ENCODE measurements at places on chromosomes 4 and X.

- DNase-seq = no peak
These were observed 105.9 kb upstream of the TENM3 start for GRCh38 chr4:182137343-182137742.

- DNase-seq = no peak
These were observed 369.3 kb downstream of the FBXW7 start for GRCh38 chr4:152166567-152166966.

- DNase-seq = no peak
These were observed 66.8 kb upstream of the SH3RF1 start for GRCh38 chr4:169337510-169337909.

- DNase-seq = no peak
These were observed 139.5 kb downstream of the STIM2 start for GRCh38 chr4:27000122-27000521.

DNA sequence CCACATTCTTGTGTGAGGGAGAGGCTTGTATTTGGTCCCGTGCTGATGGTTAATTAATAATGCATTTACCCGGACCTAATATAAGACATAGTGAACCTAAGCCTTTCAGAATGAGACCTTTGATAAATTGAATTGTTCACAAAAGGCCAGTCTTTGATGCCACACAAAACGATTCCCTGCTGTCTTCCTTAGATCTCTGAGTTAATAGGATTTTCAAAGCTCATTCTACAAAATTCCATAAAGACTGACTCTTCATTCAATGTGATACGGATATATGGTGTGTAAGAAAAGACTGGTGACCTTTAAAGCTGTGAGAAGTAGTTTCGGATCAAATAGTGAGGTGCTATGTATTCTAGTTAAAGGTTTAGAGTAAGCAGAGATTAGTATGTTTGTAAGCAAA, 254.3 kb downstream of the PDHA2 start:
- no peak for DNase-seq

GRCh38 chr4:2827071-2827873, 16.4 kb upstream of the ADD1 start:
- DNase-seq = no peak

GRCh38 chr4:48752726-48753125, 27.4 kb downstream of the FRYL start:
- DNase-seq = no peak

DNA sequence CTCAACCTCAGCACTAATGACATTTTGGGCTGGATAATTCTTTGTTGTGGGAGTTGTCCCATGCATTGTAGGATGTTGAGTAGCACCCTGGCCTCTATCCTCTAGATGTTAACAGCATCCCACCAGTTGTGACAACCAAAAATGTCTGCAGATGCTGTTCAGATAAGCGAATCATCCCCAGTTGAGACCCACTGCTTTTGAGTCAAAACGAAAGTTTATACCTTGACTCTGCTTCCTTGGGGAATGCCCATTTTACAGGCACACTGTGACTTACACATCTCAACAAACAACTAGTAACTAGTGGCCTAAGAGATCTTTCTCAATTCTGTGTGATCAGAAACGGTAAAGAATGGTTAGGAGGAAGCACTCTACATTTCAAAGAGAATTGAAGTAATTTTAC, 37.0 kb downstream of the SEPSECS start:
- no peak for DNase-seq

GRCh38 chr4:140138428-140138827, 15.6 kb downstream of the MAML3 start:
- no peak for DNase-seq

DNA sequence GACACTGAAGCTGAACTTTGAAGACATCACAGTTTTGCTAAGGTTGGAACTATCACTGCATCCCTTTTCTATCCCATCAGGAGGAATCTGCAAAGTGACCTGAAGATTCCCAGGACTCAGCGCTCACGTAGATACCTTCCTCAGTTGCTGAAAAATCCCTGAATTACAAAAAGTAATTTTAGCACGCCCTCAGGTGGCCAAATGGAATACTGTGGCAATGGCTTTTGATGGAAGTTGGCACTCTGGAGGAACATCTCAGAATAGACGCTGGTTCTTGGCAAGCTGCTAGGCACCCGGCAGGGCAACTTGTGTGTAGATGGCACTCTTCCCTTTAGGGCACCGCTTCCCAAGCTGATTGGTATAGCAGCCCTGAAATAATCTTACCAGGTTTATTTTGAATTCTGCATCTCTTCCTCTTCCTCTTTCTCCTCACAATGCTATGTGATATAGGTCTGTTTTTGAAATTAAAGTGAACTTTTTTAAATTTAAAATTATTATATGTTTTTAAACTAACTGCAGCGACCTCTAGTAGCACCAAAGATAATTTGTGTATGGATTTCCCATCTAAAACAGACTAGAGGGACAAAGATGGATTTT, 16.3 kb upstream of the ESX1 start:
- no peak for DNase-seq

GRCh38 chr4:10526429-10527222, 69.4 kb upstream of the ZNF518B start:
- DNase-seq = no peak

GRCh38 chrX:21674430-21675186, 16.5 kb upstream of the KLHL34 start:
- no peak for DNase-seq

DNA sequence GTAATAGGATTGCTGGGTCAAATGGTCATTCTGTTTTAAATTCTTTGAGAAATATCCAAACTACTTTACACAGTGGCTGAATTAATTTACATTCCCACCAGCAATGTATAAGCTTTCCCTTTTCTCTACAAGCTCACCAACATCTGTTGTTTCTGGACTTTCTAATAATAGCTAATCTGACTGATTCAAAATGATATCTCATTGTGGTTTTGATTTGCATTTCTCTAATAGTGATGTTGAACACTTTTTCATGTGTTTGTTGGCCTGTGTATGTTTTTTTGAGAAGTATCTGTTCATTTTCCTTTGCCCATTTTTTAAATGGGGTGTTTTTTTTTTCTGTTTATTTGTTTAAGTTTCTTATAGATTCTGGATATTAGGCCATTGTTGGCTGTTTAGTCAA, 659.0 kb upstream of the GNPDA2 start:
- no peak for DNase-seq

- no peak for DNase-seq
These were observed 58.8 kb downstream of the FRMPD4 start for GRCh38 chrX:12197030-12197429.

DNA sequence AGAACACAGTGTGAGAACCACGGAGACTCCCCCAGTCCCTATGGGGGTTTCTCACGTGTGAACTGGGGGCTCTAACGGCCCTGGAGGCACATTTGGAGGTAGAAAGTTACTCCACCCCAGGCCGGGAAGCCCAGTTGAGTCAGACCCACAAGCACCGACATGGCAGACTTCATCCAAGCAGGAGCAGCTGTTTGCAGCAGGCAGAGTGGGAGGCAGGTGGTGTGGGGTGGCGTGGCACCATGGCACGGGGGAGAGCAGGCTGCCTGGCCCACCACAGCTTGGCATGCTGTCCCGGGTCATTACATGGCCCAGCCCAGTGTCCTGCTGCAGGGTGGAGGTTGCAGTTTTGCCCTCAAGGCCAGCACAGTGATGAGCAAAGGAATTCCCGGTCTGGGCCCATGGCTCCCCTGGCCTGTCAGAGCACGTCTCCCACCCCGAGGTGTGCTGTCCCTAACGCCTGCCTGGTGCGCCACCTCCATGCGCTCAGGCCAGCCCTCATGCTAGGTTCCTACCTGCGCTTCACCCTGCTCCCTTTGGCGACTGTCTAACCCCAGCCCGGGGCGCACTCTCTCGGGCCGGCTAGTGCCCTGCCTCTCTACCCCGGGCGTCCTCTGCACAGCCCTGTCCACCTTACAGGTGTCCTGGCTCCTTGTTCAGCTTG, 90.6 kb upstream of the AFAP1 start:
- DNase-seq = no peak

DNA sequence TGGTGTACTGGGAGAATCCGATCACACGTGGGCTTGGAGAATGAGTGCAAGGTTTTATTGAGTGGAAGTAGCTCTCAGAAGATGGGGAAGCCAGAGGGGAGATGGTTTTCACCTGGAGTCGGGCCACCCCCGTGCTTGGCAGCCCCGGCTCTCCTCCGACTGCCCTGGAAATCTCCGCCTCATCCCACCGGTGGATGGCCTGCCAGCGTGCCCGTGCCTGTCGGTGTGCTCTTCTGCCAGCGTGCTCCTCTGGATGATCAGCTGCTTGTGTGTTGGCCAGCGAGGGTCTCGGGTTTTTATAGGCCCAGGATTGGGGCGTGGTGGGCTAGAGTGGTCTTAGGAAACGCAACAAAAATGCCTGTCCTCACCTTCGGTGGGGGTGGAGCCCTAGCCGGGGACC, 368.0 kb downstream of the FAT4 start:
- no peak for DNase-seq

DNA sequence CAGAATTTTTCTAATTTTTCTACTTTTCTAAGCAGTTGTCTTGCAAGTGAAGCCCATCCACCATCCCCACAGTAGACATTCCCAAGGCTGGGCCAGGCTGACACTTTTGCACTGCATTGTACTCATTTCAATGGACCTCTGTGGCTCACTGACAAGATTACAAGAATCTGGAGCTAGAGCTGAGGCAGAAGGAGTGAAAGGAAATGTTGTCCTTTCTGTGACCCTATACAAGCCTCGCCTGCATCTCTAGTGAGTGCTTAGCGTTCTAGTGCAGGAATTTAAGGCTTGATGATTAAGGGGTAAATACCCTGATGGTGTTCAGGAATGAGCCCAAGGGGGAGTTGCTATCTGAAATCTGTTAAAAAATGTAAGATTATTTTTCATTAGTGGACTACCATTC, 6.3 kb downstream of the MAGED1 start:
- DNase-seq = no peak

DNA sequence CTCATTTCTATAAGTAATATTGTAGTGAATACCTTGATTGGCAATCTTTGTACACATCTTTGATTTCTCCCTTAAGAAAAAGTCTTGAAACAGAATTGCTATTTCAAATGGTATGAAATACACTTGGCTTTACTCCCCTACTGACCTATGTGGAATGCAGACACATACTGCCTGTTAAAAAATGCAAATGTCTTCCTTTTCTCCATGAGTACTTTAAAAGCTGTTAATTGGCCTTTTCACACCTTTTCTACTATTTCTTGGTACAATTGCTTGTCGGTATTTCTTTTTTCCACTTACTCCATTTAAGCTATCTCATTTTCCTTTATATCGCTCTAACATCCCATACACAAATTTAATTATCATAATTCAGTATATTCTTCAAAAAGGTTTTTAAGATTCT, 87.2 kb downstream of the FRYL start:
- no peak for DNase-seq

DNA sequence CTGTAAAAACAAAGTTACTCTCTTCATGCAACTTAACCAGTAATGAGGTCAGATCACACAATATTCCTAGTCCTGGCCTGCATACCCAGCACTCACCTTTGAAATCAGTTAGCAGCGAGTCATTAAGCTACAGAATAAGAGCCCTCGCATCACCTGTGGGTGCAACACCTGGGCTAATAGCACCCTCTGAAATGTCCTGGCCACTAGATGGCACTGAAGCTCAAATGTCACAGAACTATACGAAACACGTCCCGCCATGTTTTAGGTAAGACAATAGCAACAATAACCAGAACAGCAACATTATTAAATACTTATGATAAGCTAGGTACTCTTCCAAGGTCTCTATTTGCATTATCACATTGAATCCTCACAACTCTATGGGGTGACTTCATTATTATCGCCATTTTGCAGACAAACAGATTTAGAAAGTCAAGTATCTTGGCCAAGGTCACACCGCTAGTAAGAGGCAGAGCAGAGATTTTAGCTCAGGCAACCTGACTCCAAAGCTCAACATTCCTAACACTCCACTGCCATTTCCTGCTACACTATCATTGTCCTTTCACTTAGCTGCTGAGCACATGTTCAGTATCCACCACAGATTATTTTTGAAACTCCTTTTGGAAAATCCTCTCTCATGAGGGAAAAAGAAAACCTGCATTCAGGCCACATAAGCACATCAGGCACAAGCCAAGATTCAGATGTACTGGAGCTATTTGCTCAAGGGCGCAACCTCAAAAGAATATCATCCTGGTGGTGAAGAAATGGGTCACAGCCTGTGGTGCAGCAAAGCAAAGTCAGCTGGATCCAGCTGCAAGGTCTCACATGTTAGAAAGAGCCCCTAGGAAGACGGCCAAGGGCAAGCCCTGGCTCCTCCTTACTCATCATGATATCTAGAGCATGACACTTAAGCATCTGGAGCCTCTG, 59.5 kb upstream of the KDR start:
- no peak for DNase-seq

GRCh38 chr4:10565166-10565780, 108.0 kb upstream of the ZNF518B start:
- no peak for DNase-seq

DNA sequence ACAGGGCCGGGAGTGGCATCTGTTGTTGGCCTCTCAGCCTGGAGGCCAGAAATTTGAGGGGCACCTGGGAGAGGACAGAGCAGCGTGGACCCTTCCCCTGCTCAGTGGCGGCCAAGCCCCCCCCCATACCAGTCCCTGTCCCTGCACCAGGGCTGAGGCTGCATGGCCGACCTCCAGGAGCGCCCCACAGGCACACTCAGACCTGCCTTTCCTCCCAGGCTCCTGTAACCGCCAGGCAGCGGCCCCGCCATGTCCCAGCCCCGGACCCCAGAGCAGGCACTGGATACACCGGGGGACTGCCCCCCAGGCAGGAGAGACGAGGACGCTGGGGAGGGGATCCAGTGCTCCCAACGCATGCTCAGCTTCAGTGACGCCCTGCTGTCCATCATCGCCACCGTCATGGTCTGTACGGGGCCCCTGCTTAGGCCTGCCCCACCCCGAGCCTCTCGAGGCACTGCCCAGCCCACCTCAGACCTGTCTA, 15.3 kb downstream of the TMEM175 start:
- no peak for DNase-seq

DNA sequence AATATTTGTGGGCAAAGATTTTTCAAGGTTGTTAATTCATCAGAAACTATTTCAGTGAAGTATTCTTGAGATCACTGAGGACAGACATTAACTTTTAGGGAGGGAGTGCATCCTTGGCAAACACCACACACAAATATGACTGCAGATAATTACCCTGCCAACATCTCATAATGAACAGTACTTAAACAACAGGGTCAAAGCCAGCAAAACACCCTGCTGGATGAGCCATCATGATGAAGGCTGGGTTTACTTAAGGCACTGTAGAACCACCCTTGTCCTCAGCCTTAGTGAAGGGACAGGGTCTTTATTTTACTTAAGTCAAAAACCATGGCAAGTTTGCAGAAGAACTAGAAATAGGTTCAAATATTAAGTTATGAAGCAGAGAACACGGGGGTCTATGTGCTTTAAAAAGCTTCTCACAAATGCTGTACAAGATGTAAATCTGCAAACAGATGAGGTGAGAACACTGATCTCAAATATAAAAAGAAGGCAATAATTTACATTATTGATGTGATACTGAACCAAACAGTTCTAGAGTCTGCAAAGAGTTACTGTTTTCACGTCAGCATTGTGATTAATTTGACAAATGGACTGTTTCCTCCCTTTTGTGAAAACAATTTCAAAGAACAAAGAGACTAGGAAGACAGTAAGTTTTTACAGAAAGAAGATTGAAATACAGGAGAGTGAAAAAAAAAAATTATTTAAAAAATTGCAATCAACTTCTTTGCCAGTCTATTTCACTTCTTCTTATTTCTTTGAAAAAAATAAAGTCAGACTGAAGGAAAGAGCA, 28.2 kb downstream of the TAPT1 start:
- DNase-seq = no peak
